ENCODE measurements at places on chromosomes 1 and 21.

- no peak for DNase-seq
Measured at GRCh38 chr1:93658188-93658587, 23.4 kb downstream of the BCAR3 start.

DNA sequence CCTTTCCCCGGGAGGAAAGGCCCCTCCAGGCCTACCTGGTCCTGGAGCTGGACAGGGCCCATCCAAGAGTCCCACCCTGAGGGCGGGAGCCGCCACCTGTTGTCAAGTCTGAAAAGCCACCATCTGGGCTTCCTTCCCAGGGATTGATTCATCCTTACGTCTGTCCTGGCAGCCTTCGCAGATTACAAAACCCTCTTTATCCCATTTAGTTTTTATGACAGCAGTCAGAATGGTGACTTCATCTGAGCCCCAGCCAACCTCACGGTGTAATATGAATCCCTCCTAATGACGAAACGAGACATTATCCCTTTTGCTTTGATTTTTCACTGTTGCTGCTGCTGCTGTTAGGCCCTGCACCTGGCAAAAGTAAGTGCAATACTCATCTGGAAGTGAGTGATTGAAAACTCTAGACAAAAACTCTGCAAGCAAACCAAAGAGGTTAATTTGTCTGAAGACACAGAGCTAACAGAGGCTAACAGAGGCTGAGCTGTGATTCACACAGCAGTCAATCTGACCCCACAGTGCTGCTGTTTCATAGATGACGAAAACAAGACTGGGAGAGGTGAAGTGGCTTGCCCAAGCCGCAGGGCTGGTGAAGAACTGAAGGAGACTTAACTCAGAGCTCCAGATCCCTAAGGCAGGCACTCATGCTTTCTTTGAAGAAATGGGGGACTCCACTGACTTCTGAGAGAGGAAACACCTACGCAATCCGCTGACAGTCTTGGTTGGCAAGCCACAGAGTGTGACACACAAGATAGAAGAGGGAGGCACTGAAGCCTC lies 30.0 kb upstream of the S100A7 start:
- no peak for DNase-seq

DNA sequence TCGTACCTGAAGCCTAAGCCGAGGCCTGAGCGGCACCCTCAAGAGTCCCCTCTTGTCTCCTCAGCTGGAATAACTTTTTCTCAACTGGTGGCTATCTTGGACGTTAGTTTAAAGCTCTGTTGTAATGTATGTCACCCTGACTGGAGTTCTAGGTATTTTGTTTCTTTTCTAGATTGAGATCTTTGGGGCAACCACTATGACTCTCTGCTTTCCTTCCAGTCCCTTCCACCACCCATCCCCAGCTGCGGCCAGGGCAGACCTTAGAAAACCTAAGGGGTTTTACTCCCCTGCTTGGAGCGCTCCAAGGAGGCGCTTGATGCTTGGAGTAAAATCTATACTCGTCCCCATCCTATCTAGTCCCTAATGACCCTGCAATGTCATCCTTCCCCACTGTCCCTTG lies 74.6 kb upstream of the MRPS6 start:
- no peak for DNase-seq

GRCh38 chr1:41109310-41110197 lies 88.0 kb upstream of the SLFNL1 start:
- DNase-seq: peak; percentile 26

GRCh38 chr1:185439727-185440415 lies 122.8 kb upstream of the IVNS1ABP start:
- DNase-seq: no peak
